ENCODE measurements at places on chromosomes 3 and 15.

DNA sequence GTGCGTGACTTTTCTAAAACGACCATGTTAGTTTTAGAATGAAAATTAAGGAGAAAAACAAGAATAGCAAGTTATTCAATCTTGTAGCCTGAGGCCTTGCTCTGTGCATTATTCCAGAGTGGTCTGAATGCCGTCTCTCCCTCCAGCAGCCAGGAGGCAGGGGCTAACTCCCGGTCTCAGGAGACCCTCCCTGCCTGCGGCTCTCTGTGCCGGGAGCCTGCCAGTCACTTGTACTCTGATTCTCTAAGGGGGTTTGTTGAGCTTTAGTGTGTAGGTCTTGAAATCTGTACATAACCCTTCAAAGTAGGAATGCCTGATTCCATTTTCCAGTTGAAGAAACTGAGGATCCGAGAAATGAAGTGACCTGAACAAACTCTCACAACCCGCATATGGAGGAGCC lies 97.3 kb downstream of the ARNT2 start:
- no peak for DNase-seq

GRCh38 chr3:12471241-12471640 lies 13.0 kb upstream of the TSEN2 start:
- no peak for DNase-seq

- DNase-seq: no peak
Observed at GRCh38 chr15:41779662-41780157, 5.4 kb downstream of the MAPKBP1 start.

DNA sequence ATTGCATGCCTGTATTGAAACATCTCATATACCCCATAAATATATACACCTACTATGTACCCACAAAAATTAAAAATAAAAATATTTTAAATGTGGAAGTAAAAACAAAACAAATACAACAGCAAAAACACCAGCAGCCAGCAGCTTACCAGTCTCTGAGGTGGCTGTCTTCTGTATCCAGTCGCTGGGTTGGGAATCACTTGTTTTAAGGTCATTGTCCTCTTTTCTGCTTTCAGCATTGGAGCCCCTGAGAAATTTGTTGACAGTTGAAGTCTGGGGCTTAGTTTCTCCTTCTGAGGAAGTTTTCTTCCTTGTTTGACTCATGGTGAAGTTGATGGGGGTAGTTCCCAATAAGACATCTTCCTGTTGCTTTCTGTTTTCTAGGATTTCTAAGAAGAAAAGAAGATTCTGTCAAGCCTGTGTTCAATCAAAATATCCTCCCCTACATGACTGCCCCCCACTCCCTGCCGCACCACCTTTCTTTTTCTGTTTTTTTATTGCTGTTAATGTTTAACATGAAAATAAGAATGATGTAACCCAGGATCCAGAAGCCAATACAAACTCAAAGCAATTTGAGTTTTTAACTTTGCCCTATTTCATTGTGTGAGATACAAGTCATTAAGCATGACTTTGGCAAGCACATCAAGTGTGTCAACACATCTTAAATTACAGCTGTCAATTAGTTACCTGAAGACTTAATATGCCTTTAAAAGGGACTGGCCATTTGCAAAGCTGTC lies at the start of gene LRRC31:
TSS of gene LRRC31 (minus strand) at position 452 of the 737 bp plus-strand sequence. CDS start at position 324, 128 bp downstream.
- no peak for DNase-seq

DNA sequence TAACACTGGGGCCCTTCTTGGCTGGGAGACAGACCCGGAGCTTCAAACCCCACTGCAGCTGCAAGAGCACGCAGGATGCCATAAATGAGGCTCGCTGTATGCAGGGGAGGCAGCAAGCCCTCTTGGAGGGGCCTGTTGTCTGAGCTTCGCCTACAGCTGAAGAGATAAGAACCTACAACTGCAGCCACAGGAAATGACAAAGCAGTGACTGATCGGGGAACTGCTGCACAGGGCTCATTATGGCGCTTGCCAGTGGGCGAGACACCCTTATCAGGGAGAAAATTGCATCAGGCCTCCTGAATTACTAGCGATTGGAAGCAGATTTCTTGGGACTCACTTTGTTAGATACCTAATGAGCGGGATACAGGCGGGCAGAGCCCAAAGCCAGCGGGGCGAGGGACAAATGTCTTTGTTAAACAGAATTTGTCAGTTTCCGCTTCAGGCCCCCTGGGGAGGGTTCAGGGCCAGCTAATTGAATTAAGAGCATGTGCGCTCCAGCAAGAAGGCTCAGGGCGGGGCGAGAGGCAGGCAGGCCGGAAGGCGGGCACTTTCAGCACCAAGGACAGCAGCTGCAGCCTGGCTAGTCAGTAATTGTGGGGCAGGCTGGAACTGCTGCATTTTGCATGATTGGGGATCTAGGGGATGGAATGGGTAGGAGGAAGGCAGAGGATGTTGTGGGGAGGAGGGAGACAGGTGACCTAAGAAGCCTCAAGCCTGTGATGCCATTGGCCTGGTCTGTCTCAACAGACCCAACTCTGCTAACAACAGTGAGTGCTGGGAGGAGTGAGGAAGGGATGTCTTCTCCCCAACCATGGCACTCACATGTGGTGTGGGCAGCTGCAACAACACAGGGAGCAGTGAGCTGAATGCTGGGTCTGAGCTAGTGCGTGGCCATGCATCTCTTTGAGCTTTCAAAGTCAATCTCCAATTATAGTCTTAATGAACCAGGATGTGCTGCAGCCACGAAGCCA lies 55.3 kb downstream of the CCDC33 start:
- peak; percentile 83 for DNase-seq

DNA sequence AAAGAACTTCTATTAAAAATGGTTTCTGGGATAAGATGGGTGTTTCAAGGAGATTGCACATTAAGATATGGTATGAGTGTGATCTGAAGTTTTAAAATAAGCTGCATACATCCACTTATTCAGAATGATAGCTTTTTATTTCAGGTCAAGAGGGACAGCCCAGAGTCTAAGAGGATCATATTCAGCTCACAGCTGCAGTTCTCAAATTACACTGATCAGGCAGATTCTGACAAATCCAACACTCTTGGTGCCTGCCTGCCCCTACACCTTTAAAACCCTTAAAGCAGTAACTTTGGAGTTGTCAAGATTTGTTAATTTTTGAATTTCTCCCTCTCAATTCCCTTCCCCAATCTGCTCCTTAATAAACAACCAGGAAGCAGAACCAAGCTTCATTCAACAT lies 9.1 kb upstream of the TMEM87A start:
- DNase-seq: no peak

DNA sequence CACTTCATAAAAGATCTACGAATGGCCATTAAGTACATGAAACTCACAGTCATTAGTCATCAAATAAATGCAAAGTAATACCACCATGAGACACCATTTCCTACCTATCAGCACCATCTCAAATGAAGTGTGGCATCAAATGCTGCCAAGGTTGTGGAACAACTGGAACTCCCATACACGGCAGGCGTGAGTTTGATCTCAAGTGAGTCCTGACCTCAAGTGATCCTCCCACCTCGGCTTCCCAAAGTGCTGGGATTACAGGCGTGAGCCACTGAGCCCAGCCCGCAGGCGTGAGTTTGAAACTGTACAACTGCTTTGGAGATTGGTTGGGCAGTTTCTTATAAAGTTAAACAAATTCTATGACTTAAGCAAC lies 28.8 kb upstream of the HDAC11 start:
- no peak for DNase-seq

GRCh38 chr15:68504681-68505170 lies 72.8 kb upstream of the ITGA11 start:
- DNase-seq: peak; percentile 55

GRCh38 chr3:57688291-57688690 lies 4.6 kb downstream of the DENND6A start:
- no peak for DNase-seq

GRCh38 chr3:71518089-71518488 lies 65.4 kb downstream of the FOXP1 start:
- DNase-seq: no peak

GRCh38 chr15:70582143-70582945 lies 181.0 kb downstream of the UACA start:
- peak; percentile 79 for DNase-seq

- DNase-seq: no peak
Observed at GRCh38 chr15:33844597-33844996, 123.7 kb upstream of the CHRM5 start.

- no peak for DNase-seq
Observed at GRCh38 chr3:119747357-119747756, 34.5 kb upstream of the NR1I2 start.

GRCh38 chr3:123853686-123854372 lies 30.3 kb downstream of the MYLK start:
- no peak for DNase-seq

DNA sequence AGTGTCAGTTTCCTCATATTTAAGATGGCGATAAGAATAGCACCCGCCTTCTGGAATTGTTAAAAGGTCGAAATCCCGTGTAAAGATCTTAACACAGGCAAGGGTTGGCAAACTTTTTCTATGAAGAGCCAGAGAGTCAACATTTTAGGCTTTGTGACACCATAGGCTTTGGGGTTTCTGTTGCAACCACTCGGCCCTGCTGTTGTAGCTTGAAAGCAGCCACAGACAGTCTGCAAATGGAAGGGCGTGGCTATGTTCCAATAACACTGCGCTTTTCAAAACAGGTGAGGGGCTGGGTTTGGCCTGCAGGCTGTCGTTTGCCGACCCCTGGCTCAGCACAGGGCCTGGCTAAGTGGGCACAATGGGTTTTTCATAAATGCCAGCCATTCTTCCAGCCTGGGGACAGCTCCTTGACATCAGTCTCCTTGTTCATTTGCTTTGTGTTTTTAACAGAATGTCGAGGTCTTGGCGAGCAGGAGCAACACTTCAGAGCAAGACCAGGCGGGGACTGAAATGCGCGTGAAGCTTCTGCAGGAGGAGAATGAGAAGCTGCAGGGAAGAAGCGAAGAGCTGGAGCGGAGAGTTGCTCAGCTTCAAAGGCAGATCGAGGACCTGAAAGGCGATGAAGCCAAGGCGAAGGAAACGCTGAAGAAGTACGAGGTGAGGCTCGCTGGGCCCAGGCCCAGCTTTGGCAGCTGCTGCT lies 75.2 kb upstream of the MYZAP start:
- no peak for DNase-seq

- peak; percentile 66 for DNase-seq
Observed at GRCh38 chr15:88878720-88879184, 16.6 kb downstream of the HAPLN3 start.

DNA sequence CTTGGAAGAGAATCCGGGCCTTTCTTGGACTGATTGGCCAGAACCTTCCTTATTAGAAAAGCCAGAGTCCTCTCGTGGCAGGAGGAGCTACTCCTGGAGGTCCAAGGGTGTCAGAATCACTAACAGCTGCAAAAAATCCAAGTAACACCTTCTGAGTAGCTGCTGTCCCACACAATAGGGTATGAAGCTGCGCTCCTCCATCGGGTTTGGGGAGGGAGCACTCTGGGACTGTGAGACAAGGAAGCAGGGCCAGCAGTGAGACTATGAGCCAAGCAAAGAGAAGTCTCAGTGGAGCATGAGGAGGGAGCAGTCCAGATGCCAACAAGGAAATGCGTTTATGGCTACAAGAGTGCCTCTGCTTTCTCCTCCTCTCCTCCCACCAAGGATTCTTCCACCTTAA lies 21.7 kb downstream of the SEMA3G start:
- DNase-seq: no peak

GRCh38 chr3:149703466-149703865 lies 45.6 kb upstream of the WWTR1 start:
- peak; percentile 28 for DNase-seq

- DNase-seq: no peak
Observed at GRCh38 chr15:92963794-92964193, 63.7 kb downstream of the CHD2 start.

GRCh38 chr3:184262764-184263179 lies 1.4 kb upstream of the CAMK2N2 start:
- no peak for DNase-seq

- no peak for DNase-seq
Observed at GRCh38 chr3:128620268-128620691, 30.3 kb downstream of the RPN1 start.

- no peak for DNase-seq
Observed at GRCh38 chr15:71091601-71092000, 23.7 kb upstream of the THSD4 start.

DNA sequence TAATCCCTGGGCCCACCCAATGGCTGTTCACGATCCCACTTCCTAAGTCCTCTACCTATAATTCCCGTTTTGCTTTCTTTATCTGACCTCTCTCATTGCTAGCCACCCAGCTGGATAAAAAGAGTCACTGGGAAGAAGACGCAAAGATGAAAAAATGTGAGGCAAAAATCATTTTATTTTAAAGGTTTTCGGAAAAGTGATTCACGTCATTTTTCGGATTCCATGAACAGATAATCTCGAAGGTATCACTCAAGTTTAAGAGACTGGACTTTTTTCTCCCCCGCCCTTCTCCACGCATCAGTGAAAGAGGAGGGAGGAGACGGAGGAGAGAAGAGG lies 266.6 kb downstream of the CGGBP1 start:
- DNase-seq: no peak

DNA sequence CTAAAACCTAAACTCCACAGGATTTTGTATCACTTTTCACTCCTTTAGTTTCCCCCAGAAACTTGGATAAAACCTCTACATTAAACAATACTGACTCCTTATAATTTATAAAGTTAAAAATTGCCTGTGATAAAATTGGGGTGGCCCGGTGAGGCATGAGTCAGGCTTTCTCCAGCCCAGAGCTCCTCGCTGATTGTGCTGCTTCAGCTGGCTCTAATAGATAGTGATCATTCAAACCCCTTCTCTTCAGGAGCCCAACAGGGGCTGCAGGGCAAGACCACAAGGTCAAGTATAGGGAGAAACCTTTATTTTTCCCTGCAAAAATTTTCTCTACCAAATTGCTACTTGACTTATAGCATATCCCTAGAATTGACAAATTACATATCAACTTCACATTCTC lies 308.2 kb downstream of the PLCL2 start:
- DNase-seq: no peak

DNA sequence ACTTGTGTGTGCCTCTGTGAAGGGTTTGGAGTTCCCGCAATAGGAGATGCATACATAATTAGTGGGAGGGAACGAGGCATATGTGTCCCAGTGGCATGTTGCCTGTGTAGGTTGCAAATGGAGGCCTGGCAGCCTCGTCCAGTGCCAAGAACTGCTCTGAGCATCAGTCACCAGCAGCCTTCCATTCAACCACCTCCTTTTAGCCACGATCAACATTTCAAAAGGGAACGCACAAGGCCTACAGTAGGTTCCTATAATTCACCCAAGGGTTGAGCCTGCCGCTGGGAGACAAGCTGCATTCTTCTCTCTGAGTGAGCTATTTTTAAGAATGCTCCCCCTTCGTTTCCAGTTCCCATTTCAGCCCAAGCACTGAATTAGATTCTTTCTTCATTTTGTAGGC lies 78.8 kb upstream of the CTNNB1 start:
- DNase-seq: no peak

DNA sequence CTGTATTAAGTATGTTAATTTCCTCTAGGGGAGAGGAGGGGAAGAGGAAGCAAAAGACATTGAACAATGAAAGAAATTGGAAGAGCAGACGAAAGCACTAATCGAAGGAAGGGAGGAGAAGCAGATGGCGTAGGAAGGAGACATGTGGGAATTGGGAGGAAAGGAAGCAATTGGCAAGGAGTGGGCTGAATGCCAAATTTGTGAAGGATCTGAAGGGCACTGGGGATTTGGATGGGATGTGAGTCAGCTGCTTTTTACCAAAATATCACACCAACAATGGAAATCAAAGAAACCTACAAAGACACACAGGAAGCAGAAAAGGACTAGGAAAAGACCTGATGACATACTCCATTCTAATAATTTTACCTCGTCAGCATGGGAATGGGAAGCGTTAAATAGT lies 1029.8 kb downstream of the ROBO1 start:
- DNase-seq: no peak

Measured in choroid plexus epithelial cell (primary cell).